ENCODE measurements at places on chromosomes 1 and 21.
A peak's percentile ranks its signal among the peaks of the same experiment; 100 is the strongest.

DNA sequence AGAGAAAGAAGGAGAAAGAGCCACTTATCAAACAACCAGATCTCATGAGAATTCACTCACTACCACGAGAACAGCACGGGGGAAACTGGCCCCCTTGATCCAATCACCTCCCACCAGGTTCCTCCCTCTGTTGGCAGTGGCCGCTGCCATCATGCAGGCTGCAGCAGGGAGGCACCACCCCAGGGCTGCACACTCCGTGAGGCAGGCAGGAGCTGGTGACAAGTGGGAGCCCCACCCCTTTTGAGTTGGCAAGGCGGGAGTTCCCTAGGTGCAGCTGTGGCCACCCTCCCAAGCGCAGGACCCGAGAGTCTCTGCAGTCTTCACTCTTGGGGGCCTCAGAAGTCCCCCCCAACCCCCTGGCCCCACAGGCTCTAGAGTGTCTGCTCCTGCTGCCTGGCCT is 83.9 kb upstream of the GJB5 start:
- no peak for DNase-seq

DNA sequence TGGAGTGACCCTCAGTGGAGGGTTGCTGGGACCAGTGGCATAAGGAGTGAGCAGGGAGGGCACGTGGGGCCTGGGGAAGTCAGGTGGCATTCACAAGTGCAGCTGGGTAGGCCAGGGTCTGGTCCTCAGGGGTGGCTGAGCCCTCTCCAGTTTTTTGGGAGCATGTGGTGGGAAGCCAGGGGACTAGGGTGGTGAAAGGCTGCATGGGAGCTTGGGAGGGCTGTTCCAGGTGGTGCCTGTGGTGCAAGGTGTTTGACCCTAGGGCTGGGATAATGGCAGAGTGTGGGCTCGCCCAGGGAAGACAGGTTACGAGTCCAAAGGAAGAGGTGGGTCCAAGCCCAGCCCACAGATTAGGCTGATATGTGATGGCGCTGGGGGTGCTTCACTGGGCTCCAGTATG is 30.5 kb downstream of the MAN1C1 start:
- no peak for DNase-seq

DNA sequence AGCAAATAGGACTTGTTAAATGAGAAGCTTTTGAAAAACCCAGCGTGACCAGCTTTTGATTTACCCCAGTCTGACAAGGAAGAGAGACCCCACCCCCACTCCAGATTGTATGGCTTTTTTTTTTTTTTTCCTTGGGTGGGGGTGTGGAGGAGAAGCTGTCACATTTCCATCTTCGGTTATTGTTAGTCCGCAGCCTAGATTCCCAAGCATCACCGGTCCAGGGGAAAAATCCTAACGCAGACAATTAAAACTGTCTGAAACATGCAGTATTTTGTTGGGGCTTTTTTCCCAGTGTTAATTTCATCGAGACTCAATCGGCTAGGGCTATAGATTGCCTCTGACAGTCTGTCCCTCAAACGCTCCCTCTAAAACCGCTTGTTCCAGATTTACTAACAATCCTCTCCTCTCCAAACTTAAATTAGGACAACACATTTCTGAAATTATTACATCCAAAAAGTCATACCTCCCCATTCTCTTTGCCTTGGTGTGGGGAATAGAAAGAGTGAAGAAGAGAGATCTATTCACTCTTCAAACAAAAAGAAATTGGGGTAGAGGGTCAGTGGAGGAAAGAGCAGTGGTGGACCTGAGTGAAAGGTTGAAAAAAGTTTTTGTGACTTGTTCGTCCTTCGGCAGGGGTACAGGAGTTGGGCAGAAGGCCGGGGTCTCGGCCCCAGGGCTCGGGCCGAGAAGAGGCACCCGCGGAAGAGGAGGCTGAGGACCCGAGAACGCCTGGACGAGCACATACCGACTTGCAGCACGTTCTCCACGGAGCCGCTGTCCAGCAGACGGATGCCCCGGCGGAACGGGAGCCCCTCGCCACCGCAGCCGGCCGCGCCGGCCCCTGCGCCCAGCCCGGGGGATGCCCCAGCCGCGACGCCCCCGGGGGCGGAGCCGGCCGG is 1.1 kb downstream of the ZSWIM5 start:
- peak; percentile 66 for DNase-seq

DNA sequence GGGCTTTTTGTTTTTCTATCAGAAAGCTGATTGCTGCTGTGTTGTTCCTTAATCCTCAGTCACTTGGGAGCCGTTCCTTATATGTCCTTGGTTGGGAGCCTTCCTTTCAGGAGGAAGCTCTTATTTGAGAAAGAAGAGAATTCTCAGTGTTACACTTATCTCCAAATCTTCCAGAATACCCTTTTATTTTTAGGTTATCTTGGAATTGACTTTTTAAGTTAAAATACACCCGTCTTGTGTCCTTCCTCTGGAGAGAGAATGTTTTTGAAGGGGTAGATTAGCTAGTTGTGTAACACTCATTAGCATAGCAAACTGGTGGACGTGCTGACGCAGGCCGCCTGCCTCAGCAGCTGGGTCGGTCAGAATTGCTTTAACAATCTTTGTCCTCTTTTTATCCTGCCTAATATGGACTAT is 42.1 kb downstream of the LRRC8B start:
- no peak for DNase-seq

- DNase-seq = no peak
These were observed 28.4 kb downstream of the RASAL2 start for GRCh38 chr1:178122283-178122682.

DNA sequence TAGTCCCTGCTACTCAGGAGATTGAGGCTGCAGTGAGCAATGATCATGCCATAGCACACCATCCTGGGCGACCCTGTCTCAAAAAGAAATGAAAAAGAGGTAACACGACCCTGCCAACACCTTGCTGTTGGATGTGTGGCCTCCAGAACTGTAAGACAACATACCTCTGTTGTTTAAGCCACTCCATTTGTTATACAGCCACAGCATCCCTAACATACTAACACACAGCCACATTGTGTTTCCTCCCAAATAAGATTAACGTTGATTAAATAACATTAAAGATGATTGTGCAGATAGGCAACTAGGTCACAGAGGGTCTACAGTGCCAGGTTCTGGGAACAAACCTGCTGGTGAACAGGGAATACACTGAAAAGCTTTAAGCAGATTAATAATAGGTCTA is 170.4 kb downstream of the RERE start:
- no peak for DNase-seq

DNA sequence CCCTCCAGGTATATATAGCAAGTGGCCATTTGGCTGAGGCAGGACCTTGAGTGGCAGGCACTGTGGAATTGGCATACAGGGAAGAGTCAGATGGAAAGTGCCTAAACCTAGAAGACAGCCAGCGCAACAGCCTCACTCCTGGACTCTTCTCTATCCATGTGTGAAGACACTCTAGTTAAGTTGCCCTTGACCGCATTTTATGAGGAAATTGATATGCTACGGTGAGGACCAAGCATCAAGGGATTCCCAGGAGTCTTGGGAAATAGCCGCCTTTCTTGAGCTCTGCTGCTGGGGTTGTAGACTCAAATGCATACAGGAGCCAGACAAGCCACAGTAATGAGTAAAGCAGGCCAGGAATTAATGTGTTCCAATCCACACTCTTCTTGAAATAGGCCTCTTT is 145.9 kb upstream of the KAZN start:
- DNase-seq = no peak

DNA sequence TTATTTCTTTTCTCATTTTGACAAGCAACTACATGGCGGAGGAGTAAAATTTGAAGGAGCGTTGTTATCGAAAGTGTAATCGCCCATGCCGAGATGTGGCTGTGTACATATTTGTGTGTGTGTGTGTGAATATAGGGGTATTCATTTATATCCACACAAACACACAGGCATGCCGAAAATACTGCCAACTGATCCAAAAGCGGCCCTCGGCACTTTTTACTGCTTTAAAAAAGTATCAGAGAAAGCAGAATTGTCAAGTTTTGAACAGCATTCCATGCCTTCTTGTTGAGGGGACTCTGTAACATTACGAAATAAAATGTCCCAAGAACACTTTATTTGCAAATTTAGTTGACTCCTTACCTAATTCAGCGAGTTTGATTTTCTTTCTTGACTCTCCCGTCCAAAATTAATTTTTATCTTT is 1.1 kb downstream of the PBX1 start:
- no peak for DNase-seq

DNA sequence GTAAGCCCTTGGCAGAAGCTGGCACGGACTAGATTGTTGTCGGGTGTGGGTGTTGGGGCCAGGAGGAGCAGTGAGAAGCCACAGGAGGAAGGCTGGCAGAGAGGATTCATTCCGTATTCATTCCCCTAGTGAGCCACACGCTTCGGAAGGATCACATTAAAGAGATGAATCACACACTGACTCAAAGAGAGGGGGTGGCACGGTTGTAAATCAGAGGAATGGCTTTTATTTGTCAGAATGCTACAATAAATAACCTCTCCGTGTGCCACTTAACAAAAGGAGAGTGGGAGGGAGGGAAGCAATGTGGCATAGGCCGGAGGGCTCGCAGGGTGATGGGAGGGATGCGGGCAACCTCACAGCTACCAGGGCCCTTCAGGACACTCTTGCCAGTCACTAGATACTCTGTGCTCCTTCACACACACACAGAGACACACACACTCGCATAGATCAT is 135.5 kb downstream of the HIVEP3 start:
- DNase-seq = peak; percentile 70

DNA sequence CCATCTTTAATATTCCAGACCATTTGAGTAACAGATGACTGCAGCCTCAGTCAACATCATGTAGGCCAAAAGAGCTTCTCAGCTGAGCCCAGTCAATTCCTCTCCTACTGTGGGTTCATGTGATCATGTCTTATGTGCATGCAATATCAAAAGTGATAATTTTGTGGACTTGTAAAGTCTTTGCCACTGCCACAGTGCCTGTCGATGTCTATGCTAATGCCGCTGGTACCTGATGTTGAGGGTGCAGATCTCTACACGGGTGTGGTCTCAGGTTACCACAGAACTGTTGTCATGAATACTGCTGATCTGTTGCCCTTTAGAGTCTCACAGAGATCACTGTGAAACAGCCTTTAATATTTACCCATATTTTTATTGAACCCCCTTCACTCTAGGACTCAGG is 11.3 kb upstream of the C1orf141 start:
- no peak for DNase-seq

DNA sequence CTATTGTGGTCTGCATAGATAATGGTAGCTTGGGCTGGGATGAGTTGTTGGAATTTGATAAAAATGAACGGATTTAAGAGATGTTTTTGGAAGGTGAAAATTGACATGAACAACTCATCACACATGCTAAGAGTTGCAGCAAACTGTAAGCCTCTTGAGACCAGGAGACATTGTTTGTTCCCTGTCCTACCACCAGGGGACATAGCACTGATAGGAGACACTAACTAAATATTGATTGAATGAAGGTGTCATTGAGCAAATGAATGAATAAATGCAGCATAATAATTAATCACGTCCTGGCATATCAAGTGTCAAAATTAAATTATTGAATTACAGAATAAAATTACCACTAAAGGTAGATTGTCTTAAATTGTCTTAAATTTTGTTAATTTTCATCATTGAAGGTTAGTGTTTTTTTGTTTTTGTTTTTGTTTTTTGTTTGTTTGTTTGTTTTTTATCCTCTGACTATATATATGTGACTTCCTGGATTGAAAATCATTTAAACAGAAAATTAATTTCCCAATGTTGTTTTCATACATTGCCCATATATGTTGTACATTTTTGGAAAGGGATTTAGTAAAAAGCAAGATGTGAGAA is 285.3 kb upstream of the C1orf105 start:
- DNase-seq = no peak

GRCh38 chr1:179754041-179754624 is 11.0 kb downstream of the FAM163A start:
- peak; percentile 60 for DNase-seq

- peak; percentile 8 for DNase-seq
These were observed at the start of gene SLC35F3 for GRCh38 chr1:233904633-233905415. Gene SLC35F3, plus strand, starts transcription at chr1:233904676.

DNA sequence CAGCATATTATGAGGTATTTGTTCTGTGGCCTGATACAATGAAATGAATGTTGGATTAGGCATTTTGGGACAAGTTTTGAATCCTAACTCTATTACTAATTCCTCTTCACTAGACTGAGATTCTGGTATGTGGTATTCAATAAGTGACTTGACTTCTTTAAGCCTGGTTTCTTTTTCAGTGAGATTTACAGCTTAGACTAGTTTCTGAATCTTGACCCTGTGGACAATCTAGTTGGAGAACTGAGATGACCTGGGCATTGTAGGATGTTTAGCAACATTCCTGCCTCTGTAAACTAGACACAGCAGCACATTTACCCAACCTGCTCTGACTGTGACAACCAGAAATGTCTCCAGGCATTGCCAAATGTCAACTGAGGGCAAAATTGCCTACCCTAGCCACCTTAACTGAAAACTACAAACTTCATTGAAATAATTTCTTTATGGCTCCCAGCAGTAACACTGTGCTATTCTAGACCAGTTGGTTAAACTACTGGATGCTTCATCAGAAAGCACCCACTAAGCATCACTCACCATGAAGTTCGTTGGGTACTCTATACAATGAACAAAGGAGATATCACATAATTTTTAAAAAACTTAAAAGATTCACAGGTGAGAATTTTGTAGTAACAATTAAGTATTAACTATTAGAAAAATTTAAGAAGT is 16.8 kb downstream of the PTPRC start:
- no peak for DNase-seq

DNA sequence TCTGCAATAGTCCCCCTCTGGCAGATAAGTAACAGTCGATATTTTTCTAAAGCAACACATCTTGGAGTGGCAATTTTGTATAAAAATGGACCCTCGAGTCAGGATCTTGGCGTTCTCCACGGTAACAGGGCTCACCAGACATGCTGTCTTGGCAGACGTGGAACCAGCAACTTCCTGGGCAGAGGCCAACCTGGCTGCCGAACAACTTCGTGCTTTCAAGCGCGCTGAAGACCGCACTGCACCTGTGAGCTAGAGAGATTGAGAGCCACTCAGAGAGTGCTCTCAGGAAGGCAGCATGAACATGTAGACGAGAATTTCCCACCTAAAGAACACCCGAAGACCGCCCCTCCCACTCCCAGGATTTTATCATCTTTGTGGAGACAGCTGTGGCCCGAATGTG is 7.3 kb downstream of the C1orf174 start:
- no peak for DNase-seq

DNA sequence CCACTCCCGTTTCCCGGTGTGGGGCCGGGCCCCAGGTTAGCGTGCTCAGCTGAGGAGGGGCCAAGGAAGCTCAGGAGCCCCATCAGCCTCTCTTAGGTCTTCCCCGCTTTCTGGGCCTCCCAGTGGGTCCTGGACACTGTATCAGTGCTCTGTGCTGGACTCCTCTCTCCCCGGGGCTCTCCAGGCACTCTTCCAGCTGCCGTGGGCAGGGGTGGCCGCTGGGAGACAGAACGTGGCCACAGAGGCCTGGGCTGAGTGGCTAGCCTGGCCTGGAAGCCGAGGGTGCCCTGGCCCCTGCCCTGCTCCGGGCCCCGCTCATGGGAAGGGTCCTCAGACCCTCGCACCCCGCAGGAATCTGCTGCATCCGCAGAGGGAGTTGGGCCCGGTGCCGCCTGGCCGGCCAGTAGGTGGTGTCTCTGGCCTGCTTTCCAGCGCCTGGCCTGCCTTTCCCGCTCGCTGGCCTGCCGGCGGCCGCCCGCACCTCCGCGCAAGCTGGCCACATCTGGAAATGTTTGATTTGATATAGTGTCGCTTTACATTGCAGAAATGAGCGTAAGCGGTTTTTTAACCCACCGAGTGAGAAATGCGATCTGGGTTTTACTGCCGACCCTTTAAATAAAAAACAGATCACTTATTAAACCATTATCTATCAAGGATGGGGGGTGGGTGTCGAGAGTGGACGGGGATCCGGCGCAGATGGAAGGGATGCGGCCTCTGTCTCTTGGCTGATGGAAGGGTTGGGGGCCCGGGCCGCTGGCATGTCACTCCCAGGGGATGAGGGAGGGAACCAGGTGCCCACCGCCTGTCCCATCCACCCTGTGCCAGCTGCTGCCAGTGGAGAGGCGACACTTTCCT is 74.4 kb upstream of the TTC34 start:
- no peak for DNase-seq
